ENCODE measurements at places on chromosomes 1 and 21.
A peak's percentile ranks its signal among the peaks of the same experiment; 100 is the strongest.

DNA sequence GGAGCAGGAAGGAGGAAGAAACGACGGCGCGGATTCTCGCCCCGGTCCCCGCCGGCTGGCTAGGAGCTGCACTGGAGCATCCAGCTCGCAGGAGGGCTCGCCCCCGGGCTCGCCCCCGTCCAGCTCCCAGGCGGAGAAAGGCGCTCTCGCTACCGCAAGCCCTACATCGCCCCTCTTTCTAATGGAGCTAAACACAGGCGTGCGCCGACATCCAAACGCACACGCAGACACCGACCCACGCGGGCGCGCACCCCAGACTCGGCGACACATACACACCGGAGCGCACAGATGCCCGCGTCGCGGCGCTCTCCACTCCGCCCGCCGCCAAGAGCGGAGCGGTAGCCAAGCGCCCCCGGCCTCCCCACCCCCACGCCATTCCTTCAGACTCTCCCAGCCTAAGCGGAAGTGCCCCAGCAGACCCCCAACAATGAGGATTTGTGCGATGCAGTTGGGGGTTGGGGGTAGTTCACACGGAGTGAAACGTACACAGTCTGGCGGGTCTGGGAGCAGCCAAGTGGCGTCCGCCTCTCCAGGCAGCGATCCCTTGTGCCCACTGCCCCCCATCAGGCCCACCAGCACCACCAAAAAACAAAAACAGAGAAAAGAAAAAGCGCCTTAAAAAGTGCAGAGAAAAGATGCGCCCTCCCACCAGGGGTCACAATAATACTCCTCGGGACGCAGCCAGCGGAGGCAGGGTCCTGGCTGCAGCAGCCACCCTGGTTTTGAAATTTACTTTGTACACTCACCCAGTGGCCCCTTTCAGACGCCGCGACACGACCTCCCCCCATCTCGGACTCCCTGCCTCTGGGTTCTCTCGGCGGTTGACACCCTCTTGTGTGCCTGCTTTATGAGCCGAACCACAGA lies 1.4 kb downstream of the DAB1 start:
- no peak for DNase-seq

- no peak for DNase-seq
These were observed 153.4 kb downstream of the SIPA1L2 start for GRCh38 chr1:232476538-232476950.

DNA sequence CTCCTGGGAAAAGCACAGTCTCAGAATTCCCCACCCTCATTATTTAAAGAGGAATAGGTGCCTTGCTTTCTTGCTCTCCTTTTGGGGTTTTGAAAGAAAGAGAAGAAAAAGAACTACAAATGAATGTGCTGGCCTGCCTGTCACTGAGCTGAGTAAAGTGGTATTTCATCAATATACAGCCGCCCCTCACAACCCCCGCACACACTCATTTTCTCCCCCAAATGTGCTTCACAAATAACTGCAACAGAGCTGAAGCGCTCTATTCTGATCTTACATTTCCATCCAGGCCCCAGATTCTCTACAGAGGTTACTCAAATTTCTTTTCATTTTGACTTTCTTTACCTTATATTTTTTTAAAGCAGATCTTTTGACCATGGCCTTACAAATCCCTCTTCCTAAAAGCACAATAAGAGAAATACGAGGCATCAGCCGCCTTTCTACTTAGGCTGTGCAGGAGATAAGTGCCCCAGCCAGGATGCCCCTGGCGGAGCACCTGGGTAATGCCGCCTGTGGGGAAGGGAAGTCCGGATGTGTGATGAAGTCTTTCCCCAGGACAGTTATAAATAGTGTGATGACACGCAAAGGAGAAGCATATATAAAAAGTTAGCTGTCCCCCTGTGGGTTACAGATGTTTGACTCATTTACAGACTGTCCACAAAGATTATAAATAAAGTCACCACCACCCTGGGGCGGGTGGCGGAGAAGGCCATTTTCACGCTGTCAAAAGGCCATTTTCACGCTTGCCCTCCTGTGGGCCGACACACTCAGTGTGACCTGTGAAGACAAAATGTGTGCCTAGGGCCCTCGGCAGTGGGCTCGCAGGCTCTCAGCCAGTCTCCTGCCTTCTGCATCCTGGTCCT lies 6.5 kb downstream of the KCNN3 start:
- no peak for DNase-seq

GRCh38 chr1:46077644-46078043 lies 54.8 kb downstream of the PIK3R3 start:
- no peak for DNase-seq

DNA sequence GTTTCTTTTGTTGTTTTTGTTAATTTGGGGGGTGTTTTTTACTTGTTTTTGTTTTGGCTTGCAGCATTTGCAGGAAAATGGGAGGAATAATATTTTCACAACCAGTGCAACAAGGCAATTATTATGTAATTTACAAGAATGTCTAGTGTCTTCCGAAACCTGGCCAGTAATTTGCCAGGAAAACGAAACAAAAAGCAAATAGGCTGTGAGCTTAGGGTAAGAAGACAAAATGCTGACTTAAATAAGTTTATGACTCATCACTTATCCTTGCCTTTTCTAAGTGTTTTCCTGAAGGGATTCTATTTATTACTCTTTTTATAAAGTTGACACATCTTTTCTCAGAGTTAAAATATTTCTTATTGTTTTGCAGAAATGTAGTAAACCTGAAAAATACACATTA lies 49.8 kb downstream of the KCNT2 start:
- no peak for DNase-seq

DNA sequence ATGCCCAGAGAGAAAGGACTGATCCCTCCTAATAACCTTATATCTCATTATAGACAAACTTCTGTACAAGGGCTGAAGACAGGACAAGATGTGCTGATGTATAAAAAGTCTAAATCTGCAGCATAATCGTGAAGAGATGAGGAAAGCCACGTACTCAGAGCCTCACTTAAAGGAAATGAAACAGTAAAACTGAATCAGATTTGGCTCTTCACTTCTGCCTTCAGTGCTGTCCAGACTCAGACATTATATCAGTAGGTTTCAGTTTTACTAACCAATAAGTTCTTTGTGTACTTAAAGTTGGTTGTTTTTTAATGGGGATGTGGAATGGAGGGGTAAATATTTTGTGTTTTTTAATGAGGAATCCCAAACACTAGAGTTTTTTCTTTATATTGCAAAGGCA lies 45.3 kb upstream of the RGS1 start:
- DNase-seq = no peak

DNA sequence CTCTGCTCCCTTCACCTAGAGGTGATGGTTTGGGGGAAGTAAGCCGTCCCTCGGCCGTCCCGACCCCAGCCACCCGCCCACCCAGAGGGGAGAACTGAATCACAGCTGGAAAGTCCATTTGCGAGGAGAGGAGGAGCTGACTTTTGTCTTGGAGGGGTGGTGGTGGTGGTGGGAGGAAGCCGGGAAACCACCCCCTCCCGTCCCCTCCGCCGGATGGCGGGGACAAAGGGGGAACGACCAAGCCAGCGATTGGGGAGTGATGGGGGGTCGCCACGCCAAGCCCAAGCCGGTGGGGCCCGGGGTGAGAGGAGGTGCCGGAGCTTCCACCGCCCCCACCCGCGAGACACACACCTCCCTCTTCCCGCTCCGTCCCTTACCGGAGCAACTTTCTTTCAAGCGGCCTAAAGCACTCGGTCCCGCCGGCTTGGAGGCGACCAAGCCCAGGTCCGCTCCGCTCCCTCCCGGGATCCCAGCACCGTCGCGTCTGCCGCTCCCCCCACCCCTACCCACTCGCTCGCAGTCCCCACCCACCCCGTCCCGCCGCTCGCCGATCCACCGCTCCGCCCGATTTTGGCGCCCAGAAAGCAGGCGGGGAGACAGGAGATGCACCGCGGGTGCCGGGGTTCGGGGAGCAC lies 540 bp downstream of the ARHGEF2 start:
- DNase-seq = peak; percentile 57

- no peak for DNase-seq
These were observed 32.3 kb upstream of the LRRC8C start for GRCh38 chr1:89600451-89601224.

DNA sequence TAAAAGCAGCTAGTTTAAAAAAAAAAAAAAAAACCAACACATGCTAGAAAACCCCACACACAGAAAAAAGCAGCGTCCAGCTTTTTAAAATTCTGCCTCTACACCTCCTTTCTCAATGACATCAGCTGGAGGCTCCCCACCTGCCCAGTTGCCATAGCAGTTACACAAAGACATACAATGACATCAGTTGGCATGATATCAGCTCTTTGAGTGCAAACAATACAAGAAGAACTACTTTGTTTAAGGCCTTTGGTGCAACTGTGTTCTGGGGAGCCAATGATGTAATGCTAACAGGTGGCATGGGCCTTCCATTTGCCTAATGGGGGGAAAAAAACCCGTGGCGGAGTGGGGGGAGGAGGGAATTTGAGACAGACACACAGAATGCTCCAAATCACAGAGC lies 32.9 kb downstream of the DUSP10 start:
- no peak for DNase-seq

- no peak for DNase-seq
These were observed 26.7 kb downstream of the ASTN1 start for GRCh38 chr1:177137814-177138213.

DNA sequence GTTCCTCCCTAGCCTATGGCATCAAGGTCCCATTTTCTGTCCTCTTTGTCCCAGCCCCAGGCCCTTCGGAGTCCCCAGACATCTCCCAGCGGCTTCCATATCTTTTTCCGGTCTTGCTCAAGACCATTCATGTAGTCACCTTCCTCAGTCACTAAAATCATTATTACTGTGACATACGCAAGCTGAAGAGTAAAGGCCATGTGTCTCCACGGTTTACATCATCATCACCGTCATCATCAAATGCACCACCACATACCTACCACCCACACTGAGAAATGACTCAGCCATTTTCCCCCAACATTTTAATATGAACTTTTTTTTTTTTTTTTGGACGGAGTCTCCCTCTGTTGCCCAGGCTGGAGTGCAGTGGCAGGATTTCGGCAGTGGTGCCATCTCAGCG lies 43.4 kb downstream of the FHAD1 start:
- no peak for DNase-seq

- no peak for DNase-seq
These were observed 23.6 kb upstream of the PLEKHA6 start for GRCh38 chr1:204383163-204383904.

GRCh38 chr1:167121375-167122120 lies 27.7 kb downstream of the STYXL2 start:
- DNase-seq = no peak

GRCh38 chr1:51222136-51222787 lies 13.8 kb upstream of the RNF11 start:
- DNase-seq = no peak

GRCh38 chr1:34721241-34721640 lies 33.6 kb upstream of the GJB5 start:
- DNase-seq = no peak

GRCh38 chr1:198318085-198318484 lies 161.3 kb downstream of the NEK7 start:
- no peak for DNase-seq

- DNase-seq = peak; percentile 78
These were observed 34.4 kb downstream of the COL18A1 start for GRCh38 chr21:45439161-45439872.

GRCh38 chr1:219581344-219581743 lies 31.6 kb downstream of the ZC3H11B start:
- DNase-seq = no peak

DNA sequence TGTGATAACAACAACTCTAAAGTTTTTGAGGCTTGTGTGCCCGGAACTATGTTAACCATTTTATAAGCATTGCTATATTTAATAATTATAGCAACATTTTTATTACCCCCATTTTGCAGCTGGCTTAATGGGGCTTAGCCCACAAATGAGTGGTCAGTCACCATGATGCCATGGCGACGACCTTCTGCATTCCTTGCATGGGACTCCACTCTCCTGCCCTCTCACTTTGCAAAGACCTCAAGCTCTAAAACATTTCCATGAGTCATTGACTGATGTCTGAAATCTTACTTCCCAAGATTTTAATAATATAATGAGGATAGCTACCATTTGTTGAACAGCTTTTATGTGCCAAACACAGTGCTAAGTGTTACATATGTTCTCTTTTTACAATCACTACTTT lies 15.4 kb downstream of the NGF start:
- no peak for DNase-seq

DNA sequence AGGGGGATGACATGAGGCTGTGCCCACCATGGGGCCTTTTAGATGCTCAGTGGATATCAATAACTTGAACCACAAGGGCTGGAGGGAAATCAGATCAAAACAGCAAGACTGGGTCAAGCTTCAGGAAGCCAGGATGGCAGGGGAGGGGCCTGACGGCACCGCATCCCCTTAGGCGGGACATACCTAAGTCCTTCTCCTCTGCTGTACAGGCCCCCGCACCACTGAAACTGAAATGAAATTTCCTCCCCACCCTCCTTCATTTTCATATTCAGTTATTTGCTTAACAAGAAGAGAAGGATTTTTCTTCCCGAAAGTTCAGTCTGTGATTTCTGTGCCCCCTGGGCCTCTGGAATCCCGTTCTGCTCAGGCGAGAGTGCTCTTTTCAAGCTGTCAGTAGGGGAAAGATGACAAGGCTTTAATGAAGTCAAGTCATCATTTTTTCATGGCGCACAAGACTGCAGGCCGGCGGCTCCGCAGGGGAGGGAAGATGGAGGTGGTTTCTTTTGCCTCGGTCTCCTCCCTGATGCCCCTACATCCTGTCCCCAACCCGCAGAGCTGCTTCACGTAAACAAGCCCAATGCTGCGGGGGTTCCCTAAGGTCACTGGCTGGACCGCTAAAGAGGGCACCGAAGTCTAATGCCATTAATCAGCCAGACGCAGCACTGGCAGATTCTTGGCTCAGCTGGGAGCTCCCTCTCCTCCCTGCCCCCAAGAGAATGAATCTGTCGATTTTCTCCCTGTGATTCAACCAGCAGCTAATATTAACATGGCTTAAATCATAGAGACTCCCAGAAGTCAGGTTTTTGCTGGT lies 264.8 kb downstream of the C1orf94 start:
- no peak for DNase-seq

DNA sequence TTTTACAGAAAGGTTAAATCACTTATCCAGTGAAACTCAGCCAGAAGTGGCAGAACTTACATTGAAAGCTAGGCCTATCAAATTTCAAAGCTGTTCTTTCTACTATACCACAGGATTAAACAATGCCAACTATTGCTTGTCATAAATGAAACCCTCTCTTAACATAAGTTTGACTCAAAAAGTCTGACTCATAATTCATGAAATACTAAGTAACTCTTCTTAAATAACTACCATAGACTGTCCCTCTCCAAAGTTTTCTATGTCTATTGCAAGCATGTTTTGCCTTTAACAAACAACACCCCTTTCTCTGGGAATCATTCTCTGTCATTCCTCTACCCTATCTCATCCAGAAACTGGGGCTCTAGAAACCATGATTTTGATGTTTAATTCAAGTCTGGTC lies 109.5 kb upstream of the UBE2U start:
- no peak for DNase-seq

- no peak for DNase-seq
These were observed 49.3 kb downstream of the CFH start for GRCh38 chr1:196701144-196701543.

GRCh38 chr21:32886339-32886738 lies 114.8 kb upstream of the PAXBP1 start:
- DNase-seq = no peak

GRCh38 chr1:1677718-1678580 lies 14.6 kb downstream of the SLC35E2B start:
- DNase-seq = peak; percentile 37
